Cardiac septum (tissue), 1 donor: ENCODE measurements at places on chromosomes 13 and 19.

GRCh38 chr13:45630791-45631190 lies 15.3 kb upstream of the ERICH6B start:
- DNase-seq = no peak

DNA sequence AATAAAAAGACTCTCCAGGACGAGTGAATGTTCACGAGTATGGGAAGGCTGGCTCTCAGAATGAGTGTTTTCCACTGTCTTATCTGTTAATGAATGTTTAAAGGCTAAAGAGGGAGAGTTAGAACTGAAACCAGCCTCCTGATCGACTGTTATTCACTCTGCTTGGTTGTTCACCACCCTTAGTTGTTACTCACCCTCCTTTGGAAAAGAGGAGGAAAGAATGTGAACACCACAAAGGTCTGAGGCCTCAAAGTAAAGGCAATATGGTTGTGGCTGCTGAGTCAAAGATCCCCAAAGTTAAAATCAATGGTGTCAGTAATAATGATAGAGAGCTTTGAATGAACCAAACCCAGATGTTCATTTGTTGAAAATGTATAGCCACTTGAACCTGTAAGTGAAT lies 1793.2 kb upstream of the PCDH20 start:
- DNase-seq = no peak

- DNase-seq = no peak
These were observed 871 bp upstream of the ZNF583 start for GRCh38 chr19:56403261-56403660.

GRCh38 chr19:7366701-7367420 lies 18.1 kb downstream of the ARHGEF18 start:
- DNase-seq = no peak

DNA sequence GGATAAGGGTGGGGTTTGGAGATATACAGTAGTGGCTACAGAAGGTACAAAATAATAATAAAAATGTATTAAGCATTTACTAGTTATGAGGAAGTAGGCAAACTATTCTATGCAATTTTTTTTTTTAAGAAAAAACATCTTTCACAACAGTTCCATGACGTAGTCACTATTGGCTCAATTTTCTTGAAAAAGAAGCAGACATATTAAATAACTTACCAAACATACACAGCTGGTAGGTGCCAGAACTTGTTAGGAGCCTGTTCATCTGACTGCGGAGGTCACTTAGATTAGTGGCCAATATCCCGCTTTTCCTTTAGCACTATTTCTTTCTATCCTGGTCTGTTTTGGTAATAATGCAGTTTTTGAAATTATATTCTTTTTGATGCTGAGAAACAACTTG lies 593.5 kb downstream of the KCTD12 start:
- no peak for DNase-seq

DNA sequence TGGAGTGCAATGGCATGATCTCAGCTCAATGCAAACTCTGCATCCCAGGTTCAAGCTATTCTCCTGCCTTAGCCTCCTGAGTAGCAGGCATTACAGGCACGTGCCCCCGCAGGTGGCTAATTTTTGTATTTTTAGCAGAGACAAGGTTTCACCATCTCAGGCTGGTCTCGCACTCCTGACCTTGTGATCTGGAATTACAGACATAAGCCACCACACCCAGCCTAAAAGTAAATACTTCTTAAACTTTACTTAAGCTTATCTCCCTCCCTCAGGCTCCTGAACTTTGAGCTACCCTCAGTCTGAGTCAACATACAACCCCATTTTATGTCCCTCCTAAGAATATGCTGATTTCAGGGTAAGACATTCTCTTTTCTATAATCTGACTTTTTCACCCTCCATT lies 66.1 kb downstream of the ZNF486 start:
- no peak for DNase-seq

GRCh38 chr13:52599037-52599847 lies 43.0 kb upstream of the HNRNPA1L2 start:
- no peak for DNase-seq

DNA sequence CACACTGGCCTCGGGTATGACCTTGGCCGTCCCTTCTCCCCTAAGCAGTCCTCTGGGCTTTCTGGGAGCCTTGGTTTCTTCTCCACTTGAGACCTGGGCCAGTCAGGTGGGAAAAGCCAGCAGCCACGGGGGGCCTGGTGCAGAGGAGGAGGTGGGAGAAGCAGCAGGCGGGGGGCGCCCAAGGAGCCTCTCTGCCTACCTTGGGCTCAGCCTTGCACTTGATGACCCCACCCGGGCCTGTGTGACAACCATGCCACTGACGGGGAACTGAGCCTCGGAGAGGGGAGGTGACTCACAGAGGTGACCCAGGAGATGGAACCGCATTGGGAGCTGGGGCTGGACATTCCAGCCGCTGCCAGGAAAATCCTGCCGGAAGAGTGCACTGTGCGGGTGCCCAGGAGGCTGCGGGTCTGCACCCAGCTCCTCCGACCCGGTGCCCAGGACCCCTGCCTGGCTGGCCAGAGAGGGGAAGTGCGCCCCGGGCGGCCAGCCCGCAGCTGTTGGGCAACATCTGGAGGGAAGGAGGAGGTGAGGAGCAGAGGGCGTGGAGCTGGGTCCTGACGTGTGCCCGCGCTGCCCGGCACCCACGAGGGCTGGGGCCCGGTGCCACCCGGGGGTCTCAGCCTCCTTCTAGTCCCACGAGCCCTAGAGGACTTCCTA lies 23.4 kb upstream of the SLC7A10 start:
- peak; percentile 91 for DNase-seq

DNA sequence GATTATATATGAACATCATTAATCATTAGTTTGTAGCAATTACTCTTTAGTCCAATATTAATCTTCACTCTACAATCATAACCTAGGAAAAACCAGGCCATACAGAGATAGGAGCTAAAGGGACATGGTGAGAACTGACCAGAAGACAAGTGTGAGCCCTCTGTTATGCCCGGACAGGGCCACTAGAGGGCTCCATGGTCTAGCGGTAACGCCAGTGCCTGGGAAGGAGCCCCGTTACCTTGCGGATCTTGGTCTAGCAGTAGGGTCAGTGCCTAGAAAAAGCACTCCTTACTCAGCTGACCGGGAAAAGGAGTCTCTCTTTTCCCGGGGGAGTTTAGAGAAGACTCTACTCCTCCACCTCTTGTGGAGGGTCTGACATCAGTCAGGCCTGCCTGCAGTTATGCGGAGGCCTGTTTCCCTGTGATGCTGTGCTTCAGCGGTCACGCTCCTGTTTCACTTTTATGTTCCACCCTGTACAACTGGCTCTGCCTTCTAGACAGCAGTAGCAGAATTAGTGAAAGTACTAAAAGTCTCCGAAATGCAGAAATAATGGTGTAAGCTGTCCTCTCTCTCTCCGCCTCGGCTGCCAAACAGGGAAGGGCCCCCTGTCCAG lies 13.8 kb downstream of the OR7D4 start:
- DNase-seq = peak; percentile 77

- DNase-seq = no peak
These were observed 1792.7 kb upstream of the MIR17HG start for GRCh38 chr13:89554801-89555200.

DNA sequence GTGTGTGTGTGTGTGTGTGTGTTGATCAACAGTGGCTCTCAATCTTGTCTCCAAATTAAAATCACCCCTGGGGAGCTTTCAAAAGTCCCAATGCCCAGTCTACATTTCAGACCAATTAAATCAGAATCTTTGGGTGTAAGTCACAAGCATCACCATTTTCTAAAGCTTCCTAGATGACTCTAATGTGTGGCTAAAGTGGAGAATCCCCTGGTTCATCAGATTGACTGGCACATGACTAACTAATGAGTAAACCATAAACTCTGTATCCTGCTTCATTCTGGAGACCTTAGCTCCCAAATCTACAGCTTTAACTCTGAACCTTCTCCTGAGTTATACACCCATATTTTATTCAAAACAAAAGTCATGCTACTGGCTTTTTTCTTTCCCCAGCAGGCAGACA lies 131.3 kb downstream of the SUCLA2 start:
- no peak for DNase-seq

- no peak for DNase-seq
These were observed 127.2 kb upstream of the TSC22D1 start for GRCh38 chr13:44703371-44703770.

DNA sequence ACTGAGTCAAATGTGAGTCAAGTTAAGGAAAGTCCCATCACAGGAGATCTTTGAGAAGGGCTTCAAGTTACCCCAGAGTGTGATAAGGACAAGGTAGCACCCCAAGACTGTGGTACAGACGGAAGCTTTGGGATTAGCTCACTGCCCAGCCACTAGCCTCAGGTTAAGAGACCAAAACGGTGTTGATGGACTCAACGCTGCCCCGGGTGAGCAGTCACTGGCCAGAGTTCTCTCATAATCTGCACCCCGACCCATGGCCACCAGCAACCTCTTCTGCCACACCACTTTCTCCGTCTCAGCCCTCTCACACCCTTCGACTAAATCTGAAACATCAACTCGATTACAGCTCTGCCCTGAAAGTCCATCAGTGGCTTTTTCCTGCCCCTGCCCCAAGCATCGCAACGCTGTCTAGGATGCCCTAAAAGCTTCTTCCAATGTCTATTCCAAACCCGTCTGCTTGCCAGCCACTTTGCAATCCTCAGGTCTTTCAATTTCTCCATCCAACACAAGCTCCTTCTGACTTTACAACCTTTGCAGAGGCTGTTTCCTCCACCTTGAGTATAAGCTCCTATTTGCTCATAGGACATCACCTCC lies 5.6 kb downstream of the HNRNPL start:
- DNase-seq = no peak

DNA sequence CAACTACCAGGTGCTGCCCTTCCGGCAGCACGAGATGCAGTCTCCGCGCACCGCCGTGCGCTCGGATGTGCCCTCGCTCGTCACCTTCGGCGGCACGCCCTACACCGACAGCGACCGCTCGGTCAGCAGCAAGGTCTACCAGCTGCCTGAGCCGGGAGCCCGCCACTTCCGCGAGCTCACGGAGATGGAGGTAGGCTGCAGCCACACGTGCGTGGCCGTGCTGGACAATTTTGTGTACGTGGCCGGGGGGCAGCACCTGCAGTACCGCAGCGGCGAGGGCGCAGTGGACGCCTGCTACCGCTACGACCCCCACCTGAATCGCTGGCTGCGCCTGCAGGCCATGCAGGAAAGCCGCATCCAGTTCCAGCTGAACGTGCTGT lies 15.2 kb upstream of the CRTC1 start:
- DNase-seq = no peak

GRCh38 chr19:55113570-55114039 lies 3.8 kb downstream of the PPP1R12C start:
- peak; percentile 91 for DNase-seq

DNA sequence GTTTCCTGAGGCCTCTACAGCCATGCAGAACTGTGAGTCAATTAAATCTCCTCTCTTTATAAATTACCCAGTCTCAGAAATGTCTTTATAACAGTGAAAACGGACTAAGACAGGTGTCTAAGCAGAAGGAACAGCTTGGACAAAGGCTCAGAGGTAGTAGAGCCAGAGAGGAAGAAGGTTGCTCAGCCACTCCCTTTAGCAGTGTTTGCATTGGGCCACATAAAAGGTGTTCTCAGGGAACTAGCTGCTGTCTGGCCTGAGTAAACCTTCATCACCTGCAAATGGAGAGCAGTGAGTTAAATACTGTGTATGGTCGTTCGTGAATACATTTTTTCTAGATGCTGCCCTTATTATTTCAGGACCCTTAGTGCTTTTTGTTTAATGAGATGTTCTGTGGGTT lies 383.4 kb downstream of the EFNB2 start:
- no peak for DNase-seq

- DNase-seq = no peak
These were observed 5.2 kb downstream of the BRCA2 start for GRCh38 chr13:32320528-32320927.

GRCh38 chr19:7447648-7448047 lies 41.2 kb downstream of the PEX11G start:
- no peak for DNase-seq

DNA sequence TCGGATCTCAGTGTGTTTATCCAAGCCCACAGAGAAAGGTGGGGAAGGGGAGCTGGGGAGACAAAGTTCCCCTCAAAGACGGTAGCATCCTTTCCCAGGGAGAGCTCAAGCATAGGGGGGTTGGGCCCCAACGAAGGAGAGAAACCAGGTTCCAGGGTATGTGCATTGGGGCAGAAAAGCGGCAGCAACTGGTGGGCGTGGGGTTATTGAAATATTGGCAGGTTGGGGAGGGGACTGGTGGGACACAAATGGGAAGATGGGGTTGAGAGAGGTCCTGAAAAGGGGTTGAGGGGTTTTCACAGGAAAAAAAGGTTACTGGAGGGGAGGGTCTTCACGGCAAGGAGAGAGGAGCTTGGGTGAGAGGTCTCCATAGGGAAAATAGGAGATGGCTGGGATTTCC lies 1.0 kb downstream of the ASF1B start:
- DNase-seq = no peak

- DNase-seq = no peak
These were observed 2.9 kb downstream of the RAP2A start for GRCh38 chr13:97436845-97437244.

DNA sequence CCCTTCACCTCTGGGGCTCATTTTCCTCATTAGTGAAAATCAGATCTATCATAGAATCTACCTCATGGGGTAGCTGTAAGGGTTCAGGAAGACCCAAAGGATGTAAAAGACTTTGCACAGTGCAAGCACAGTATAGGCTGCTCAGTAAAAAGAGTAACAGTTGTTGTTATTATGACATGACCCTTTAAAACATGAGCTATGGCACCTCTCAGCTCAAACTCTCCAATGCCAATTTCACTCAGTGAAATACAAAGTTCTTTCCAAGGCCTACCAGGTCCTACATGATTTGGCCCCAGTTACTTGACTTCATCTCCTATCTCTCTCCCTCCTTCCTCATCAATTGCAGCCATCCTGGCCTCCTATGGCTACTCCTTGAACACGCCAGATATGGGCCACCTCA lies 4.9 kb downstream of the SMG9 start:
- DNase-seq = no peak

- no peak for DNase-seq
These were observed 91.0 kb downstream of the NHLRC3 start for GRCh38 chr13:39129213-39129612.

GRCh38 chr13:113791761-113792160 lies 32.7 kb downstream of the TMEM255B start:
- DNase-seq = peak; percentile 35

- DNase-seq = peak; percentile 53
These were observed 18.4 kb downstream of the EPN1 start for GRCh38 chr19:55693336-55693974.

- DNase-seq = peak; percentile 84
These were observed 94.0 kb upstream of the RFC3 start for GRCh38 chr13:33723772-33724435.

GRCh38 chr13:103012646-103013045 lies 53.6 kb downstream of the SLC10A2 start:
- DNase-seq = no peak

DNA sequence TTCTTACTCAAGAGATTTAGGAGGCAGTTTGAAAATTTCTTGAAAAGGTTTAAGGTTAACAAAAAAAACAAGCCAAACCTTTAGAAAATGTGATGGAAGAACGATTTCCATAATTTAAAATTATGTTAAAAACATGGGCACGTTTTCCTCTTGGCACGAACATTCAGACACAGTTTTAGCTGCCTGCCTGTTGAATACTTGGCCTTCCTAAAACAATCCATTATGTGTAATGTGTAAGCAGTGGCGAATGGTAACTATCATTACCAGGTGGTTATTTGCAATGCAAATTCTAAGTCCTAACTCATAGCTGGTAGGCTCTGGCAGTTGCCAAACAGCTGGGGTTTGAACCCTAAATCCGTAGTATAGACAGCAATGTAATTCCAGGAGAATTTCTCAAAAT lies 1425.7 kb upstream of the SLC10A2 start:
- no peak for DNase-seq
